Dorsolateral prefrontal cortex (tissue), 122 donors: ENCODE measurements at places on chromosomes 4 and X. TPM values are rescaled to one million over a fixed set of nuclear protein-coding genes. Genes with fewer than 3 reads are reported as not detected.

The NLRP2B gene
- total RNA-seq, result 0.68 TPM

The SAGE1 gene
- total RNA-seq, result not detected

The KDR gene
- total RNA-seq, result 3.5 TPM

The GATA1 gene
- not detected for total RNA-seq

The CT45A1 gene
- total RNA-seq, result not detected

DNA sequence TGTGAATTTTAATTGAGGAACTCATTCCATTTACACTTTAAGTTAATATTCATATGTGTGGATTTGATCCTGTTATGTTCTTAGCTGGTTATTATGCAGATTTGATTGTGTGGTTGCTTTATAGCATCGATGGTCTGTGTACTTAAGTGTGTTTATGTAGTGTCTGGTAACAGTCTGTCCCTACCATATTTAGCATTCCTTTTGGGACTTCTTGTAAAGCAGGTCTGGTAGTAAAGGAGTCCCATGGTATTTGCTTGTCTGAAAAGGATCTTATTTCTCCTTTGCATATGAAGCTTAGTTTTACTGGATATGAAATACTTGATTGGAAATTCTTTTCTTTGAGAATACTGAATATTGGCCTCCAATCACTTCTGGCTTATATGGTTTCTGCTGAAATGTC is 76.6 kb downstream of the KLF8 start:
- DNase-seq, result no peak

GRCh38 chrX:100928660-100929613 is at the start of gene XKRX:
XKRX (minus strand) TSS chrX:100928917; CDS start chrX:100928304, 613 bp downstream.
- no peak for DNase-seq

- no peak for DNase-seq
These were observed 29.8 kb downstream of the SULT1E1 start for GRCh38 chr4:69830192-69830559.

DNA sequence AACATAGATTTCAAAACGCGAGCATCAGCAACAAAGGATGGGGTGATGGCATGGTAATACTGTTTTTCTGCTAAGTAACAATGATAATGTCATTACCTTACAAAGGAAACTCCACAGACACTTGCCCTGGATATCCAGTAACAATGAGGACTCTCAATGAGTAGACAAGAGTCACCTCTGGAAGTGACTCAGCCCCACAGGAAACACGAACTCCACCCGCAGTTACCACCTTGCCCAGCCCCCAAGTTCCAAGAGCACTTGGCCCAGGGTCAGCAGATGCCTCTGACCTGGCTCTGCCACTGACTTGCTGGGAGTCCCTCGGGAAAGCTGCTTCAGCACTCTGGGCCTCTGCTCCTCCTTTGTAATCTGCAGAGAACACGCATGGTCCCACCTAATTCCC is 110.3 kb upstream of the MAP3K15 start:
- no peak for DNase-seq

DNA sequence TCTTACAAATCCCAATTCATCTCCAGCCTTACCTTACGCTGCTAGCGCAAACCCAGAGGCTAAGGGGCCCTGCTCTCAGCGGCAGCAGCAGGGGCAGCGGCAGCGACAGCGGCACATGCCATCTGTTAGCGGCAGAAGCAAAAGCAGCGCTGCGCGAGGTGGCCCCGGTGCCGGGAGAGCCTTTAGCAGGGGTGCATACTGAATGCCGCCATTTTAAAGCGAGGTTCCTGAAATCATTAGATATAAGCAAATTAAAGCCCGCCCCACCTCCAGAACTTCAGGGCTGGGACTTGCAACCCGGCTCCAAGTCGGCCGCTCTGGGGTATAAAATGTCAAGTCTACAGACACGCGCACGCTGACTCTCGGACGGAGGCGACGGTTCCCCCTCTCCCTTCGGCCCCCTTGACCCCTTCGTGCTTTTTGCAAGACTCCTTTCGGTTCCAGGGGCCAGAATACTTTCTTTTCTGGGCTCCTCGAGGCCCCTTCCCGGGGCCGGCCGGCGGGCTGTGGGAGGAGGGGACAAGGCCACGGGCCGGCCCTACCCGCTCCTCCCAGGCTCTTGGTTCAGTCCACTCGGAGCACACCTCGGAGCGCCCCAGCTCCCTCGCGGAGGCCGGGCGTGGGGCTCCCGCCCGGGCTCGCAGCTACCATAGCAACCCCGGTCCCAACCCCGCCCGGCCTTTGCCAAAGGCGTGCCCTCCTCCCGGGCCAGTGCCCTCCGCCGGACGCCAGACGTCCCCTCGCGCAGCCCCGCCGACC is at the start of gene MBNL3:
MBNL3 (minus strand) TSS at position 220 of the 759 bp plus-strand sequence. CDS start 49,427 bp downstream, outside the sequence.
- peak; percentile 47 for DNase-seq

DNA sequence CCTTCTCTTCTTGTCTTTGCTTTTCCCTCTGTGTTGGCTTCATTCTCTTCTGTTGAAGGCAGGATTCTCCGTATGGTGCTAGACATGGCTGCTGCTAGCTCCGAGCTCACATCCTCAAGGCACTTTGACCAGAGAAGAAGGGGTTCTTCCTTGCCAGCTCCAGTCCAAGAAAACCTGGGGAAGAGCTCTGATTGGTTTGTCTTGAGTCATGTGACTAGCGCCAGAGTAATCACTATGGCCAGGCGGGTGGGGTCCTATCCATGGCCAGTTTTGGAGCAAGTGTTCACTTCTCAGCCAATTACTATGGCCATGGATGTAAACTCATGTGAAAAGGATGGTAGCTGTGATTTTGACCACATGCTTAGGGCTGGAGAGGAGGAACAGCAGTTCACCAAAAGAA is 74.2 kb downstream of the CT47B1 start:
- no peak for DNase-seq

GRCh38 chr4:147103403-147103946 is 157.8 kb upstream of the TTC29 start:
- peak; percentile 45 for DNase-seq
